ENCODE measurements at places on chromosomes 6 and 20.

- DNase-seq: no peak
These were observed 835.8 kb downstream of the GRIK2 start for GRCh38 chr6:102229271-102229670.

DNA sequence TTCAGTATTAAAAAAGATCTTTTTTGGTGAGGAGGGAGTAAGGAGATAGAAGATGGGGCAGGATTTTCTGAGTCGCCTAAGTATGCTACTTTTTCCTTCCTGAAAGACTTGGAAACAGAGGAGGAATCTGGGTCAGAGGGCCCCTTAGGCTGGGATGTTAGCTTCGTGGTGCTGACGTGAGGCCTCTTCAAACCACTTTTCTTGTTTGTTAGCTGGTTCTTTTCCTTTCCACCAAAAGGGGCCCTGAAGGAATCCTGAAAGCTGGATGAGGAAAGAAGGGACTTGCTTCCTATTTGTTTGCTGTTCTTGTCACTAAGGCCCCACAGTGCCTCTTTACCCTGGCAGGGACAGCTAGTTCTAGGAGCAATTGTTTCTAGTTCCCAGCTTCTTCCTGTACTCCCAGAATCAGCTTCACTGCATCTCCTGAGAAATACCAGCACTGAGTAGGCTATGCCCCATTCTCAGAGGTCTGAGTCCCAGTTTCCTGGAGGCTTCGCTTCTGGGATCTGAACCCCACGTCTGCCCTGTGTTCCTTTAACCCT lies 2.2 kb upstream of the IL20RA start:
- peak; percentile 29 for DNase-seq

- peak; percentile 61 for DNase-seq
These were observed 495 bp downstream of the FAM83B start for GRCh38 chr6:54846857-54847674.

GRCh38 chr20:63011798-63012197 lies 5.0 kb upstream of the BHLHE23 start:
- peak; percentile 82 for DNase-seq

GRCh38 chr6:79436241-79436640 lies 101.0 kb downstream of the LCA5 start:
- no peak for DNase-seq

DNA sequence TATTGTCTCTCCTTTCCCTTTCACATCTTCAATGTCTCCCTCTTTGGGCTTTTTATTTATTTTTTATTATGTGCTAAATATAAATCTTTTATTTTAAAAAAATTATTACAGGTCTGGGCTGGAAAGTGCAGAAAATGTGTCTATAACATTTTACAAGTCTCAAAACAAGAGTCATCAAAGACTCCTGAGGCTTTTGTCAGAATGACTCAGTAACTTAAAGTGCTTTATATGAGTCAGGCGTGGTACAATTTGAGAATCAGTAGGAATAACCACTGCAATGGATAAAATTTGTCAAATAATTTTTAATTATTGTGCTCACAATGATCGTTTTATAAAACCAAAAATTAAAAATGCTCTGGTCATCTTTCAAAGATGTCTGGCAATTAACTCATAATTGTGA lies 193.9 kb downstream of the MMUT start:
- DNase-seq: no peak

DNA sequence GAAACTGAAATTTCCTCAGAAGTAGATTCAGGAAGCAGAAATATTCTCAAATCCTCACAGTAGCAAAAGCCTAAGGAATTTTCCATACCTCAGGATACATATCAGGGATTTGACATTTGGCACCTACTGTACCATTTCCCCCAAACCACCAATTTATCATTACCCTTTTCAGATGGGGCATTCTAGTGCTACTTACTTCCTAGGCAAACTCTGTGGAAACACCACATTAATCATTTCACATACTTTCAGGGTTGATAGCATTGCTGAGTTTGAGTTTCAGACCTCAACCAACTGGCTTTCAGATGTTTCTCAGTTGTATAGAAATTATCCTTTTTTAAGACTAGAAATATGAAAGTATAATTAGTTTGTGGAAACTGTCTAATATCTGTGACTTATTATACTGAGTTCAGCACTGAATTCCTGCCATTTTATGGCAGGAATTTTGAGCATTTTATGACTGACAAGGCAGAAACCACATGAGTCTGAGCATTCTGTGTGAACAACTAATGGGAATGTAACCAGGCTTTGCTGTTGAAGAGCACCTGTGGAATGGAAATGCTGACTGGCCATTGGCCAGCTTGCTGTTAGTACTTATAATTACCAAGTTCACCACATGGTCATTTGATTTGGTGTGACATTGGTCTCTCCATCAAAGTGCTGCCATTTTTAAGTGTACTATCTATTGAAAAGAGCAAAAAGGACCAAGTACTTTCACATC lies 35.1 kb upstream of the IRAK1BP1 start:
- no peak for DNase-seq

GRCh38 chr6:127897484-127897883 lies 3.4 kb downstream of the THEMIS start:
- DNase-seq: no peak

DNA sequence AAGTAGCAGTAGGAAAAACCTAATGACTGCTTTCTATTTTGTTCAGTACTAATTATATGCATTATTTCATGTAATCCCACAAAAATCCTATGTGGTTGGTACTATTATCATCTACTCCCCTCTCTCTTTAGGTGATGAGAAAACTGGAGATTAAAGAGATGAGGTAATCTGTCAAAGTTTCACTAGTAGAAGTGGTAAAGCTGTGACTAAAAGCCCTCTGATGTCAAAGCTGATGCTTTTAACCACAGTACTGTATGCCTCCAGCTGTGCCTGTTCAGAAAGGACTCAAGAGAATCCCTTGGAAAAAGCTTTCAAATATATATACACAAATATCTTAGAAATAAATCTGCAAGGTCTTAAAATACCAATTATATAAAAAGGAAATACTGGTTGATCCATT lies 38.0 kb downstream of the PHIP start:
- peak; percentile 17 for DNase-seq

GRCh38 chr6:15491255-15491985 lies 171.4 kb downstream of the DTNBP1 start:
- peak; percentile 89 for DNase-seq

- no peak for DNase-seq
These were observed 329.6 kb downstream of the GRIK2 start for GRCh38 chr6:101722991-101723579.

DNA sequence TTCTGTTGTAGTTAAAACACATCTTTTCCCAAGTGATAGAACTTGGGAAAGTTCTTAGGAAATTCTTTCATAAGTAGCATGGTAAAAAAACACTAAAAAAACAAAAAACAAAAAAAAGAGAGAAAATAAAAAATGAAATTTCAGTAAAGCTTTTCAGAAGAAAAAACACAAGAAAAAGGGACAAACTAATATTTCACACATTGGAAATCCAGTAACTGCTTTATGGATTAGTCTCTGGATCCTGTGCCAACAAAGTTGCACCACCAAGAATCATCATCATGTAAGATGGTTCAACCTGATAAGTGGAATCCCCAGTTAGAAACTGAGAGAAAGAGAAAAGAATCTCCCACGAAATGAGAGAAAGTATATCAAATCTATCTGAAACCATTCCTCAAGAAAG lies 144.2 kb downstream of the GMDS start:
- peak; percentile 26 for DNase-seq

- DNase-seq: no peak
These were observed 23.7 kb downstream of the SNRPB start for GRCh38 chr20:2446845-2447244.

DNA sequence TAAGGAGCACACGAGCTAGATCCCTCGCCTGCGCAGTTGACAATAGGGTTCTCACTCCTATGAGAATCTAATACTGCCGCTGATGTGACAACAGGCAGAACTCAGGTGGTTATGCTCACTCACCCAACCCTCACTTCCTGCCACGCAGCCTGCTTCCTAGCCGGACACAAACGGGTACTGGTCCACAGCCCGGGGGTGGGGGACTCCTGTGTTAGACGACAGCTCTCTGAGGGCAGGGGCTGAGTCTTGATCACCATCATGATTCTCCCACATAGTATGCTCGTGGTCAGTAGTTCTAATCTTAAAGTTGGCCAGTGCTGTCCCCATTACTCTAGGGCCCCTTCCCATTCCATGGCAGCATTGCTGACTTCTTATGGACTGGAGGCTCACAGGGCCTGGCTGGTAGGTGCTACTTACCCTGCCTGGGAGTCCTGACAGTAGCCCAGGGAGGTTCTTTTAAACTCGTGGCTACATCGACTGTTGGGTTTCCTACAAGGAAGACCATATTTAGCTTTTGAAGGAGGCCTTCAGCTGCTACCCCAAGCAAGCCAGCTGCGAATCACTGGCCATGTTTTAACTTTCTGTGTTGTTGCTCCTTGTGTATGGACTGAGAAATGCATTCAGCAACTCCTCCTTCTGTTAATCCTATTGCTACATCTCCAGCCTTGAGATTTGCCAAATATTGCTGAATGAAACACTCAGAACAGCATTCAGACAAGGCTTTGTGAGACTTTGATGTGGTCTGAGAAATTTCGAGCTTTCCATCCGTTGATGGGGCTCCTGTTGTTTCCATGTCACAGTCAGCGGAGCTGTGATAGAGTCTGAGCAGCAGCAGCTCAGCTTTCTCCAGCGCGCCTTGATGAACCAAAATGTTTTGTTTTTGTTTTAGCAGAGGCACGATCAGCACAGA lies 300.3 kb downstream of the NRN1 start:
- DNase-seq: no peak

GRCh38 chr6:105821027-105821426 lies 265.1 kb upstream of the PRDM1 start:
- no peak for DNase-seq

DNA sequence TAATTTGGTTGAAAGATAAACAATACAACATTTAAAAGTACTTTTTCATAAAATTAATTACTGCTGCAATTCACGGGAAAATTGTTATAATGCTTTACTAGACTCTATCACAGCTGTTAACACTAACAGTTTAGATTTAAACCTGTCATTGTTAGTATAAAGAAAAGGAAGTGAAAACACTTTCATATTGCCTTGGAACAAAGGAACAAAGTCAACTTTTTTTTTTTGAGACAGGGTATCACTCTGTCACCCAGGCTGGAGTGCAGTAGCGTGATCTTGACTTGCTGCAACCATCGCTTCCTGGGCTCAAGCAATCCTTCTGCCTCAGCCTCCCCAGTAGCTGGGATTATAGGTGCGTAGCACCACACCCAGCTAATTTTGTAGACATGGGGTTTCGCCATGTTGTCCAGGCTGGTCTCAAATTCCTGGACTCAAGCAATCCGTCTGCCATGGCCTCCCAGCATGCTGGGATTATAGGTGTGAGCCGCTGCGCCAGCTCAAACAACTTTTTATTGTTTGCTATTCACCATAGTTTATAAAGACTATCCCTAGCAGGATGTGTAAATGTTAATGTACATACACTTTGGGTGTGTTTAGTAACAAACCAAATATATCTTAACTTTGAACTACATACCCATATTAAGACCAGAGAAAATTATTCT lies 22.1 kb downstream of the SLC35A1 start:
- no peak for DNase-seq

DNA sequence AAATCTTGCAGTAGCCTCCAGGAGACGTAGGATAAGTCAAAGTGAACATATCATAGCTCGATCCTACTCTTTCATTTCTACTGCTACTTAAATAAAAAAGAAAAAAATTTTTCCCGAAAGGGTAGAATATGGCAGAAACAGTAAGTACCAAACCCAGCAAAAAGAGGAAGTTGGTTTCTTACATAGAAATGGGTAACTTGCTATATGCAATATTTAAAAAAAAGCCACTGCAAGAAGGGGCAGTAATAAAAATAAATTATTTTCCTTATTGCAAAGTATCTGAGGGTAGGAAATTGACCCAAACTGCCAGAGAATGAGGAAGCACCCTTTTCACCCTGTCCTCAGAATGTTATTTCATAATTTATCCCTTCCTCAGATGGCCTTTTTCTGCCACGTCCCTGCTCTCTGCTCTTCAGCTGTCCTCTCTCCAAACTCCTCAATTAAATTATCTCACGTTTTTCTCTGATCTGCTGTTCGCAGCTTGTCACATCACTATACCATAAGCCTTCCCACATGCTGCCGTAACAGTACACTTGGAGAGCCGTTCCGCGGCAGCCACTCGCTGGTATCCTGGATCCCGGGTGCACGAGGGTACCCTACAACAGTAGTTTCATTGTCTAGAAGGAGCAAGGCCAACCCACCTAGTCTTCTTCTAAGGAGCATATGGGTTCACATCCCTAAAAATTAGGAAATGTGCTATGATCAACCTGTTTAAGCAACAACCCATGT lies 149.6 kb downstream of the BACH2 start:
- DNase-seq: no peak

GRCh38 chr6:149867876-149868640 lies 3.9 kb upstream of the LRP11 start:
- DNase-seq: no peak

DNA sequence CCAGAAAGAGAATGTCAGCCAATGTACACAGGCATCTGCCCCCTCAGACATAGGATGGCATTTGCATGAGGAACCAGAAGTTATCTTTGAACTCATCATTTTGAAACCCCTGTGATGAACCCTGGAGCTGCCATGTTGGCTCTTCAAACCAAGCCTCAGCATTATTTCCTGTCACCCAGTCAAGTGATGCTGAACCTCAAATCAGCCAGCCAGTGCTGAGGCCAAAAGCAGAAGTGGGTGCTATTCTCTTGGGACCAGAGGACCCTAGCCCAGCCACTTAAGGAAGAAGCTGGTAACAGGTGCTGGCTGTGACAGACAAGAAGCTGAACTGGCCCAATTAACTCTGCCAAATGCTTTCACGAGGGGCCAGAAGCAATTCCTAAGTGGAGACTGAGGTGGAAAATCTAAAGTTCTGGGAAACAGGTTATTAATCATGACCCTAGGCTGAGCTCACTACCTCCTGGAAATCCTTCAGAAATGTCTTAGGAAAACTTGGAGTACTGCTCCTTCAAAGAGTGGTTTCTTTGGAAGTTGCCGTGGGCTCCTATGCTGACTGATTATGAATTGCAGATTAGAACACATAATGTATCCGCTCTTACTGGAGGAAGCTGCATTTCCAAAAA lies 4.0 kb downstream of the PKIG start:
- DNase-seq: no peak

DNA sequence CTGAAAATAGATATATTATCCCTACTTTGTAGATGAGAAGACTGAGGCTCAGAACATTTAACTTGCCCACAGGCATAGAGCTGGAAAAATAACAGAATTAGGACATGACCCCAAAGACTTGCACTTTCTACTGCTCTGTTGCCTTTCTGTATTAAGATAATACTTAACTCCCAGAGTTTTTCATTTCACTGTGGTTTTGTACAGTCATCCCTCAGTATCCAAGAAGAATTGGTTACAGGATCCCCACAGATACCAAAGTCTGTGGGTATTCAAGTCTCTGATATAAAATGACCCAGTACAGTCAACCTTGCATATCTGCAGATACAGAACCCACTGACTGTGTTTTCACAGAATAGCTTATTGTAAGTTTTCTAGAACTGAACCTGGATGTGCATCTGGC lies 16.8 kb downstream of the MRS2 start:
- no peak for DNase-seq

- DNase-seq: peak; percentile 48
These were observed 19.0 kb upstream of the MLN start for GRCh38 chr6:33822575-33823395.

GRCh38 chr6:41935685-41936072 lies 5.9 kb downstream of the CCND3 start:
- no peak for DNase-seq
